ENCODE measurements at places on chromosomes 11 and 22.

DNA sequence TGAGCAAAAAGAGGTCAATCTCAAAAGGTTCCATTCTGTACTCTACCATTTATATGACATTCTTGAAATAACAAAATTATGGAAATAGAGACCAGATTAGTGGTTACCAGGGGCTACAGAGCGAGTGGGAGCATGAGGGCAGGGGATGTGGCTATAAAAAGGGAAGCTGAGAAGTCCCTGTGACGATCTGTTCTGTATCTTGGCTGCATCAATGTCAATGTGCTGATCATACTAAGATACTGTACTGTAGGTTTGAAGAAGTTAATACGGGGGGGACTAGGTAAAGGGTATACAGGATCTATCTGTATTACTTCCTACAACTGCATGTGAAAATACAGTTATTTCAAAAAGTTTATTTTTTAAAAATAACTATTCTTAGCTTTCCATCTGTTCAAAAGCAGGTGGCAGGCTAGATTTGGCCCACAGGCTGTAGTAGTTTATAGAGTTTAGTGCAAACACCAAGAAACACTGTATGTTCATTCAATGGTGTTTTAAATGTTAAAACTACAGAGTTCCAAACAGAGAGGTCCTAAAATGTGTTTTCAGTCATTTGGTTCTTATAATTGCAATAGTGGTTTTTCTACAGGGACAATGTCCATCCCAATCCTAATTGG lies 78.2 kb downstream of the SMCO4 start:
- no peak for DNase-seq

GRCh38 chr11:115929618-115930129 lies 425.5 kb upstream of the CADM1 start:
- no peak for DNase-seq

GRCh38 chr22:49771266-49772065 lies 56.2 kb downstream of the BRD1 start:
- DNase-seq, result no peak

- no peak for DNase-seq
These were observed 327 bp upstream of the MED17 start for GRCh38 chr11:93783765-93784144.

DNA sequence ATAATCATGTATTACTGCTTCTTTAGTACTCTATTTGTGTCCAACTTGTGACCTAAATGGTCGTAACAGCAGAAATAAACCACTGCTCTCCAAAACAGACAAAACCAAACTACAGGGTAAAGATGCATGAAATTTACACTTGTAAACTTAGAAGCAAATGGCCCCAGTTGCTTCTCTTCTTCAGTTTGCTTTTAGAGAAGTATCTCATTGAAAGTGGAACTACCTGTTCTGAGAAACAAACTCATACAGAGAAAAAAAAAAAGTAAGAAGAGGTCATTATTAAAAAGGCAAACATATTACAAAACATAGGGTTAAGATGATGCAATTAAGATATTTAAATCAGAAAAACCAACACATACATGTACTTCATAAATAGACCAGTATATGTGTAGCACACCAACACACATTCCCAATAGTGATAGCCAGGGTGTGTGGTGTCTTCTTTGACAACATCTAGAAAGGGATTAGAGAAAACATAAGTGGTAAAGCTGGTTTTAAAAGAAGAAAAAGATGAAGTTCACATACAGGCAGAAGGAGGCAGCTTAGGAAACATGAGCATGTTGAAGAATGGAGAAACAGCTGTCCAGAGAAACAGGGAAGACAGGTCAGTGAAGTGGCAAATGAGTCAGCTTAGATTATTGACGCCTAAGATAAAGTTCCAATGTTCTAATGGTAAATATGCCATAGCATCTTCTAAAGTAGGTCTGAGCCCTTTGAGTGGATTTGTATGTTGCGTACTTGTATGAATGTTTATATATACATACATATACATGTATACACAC lies 844.7 kb upstream of the CCDC90B start:
- no peak for DNase-seq

GRCh38 chr11:47498584-47499152 lies 49.7 kb upstream of the RAPSN start:
- no peak for DNase-seq

GRCh38 chr11:30762188-30762587 lies 176.0 kb upstream of the MPPED2 start:
- DNase-seq, result no peak

GRCh38 chr11:60840470-60841430 lies 1.2 kb upstream of the CCDC86 start:
- DNase-seq, result no peak

- DNase-seq, result no peak
These were observed 47.7 kb upstream of the GAB2 start for GRCh38 chr11:78465169-78465942.

DNA sequence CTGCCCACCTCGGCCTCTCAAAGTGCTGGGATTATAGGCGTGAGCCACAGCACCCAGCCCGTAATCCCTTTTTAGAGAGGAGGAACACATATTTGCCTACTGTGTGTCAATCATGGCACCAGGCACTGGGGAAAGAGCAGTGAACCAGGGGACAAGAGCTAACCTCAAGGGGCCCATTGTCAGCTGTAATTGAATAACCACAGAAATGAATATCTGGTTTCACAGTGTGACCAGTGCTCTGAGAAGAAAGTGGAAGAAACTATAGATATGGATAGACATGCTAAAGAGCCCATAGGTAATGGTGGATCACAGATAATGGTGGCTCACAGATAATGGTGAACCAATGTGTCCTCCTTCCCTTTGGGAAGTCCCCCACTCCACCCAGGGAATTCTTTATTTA lies 8.6 kb upstream of the KCTD14 start:
- DNase-seq, result no peak

DNA sequence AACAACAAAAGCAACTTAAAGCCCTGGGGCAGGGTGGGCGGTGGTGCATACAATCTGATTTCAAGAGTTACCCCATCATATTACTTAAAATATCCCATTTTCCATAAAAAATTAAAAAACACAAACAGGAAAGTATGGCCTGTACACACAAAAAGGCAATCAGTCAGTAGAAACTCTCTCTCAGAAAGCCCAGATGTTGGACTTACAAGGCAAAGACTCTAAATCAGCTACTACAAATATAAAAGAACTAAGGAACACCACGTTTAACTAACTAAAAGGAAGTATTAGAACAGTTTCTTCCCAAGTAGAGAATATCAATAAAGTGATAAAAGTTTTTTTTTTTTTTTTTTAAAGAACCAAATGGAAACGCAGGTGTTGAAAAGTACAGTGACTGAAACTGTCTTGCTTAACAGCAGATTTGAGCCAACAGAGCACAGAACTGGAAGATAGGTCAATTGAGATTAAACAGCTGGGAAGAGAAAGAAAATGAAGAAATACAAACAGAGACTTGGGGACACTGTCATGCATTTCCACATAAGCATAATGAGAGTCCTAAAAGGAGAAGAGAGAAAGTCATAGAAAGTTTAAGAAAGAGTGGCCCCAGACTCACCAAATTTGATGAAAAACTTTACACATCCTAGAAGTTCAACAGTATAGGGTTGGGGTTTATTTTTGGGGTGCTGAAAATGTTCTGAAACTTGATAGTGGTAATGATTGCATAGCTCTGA lies 8.6 kb downstream of the SC5D start:
- DNase-seq, result no peak

- DNase-seq, result no peak
These were observed 1.3 kb downstream of the OR52D1 start for GRCh38 chr11:5489576-5490357.

DNA sequence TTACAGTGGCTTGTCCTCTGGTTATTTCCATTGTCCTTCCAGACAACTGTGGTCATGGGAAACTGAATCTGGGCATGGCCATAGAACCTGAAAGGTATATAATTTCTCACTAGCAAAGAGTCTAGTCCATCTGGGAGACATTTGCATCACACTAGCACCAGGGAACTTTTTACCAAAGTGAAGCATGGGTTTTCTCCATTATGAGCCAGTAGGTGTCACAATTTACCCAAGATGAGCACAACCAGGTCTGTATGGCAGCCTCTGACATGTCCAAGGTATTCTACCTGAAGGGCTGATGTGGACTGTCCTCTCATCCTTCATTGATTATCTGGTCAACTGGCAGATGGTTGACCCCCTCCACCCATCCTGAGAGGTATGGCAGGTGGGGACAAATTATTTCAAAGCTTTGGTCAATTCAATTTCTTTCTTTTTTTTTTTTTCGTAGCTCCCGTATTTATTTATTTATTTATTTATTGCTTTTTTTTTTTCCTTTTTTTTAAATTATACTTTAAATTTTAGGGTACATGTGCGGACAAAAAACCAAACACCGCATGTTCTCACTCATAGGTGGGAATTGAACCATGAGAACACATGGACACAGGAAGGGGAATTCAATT lies 425.9 kb downstream of the TMEM135 start:
- no peak for DNase-seq

DNA sequence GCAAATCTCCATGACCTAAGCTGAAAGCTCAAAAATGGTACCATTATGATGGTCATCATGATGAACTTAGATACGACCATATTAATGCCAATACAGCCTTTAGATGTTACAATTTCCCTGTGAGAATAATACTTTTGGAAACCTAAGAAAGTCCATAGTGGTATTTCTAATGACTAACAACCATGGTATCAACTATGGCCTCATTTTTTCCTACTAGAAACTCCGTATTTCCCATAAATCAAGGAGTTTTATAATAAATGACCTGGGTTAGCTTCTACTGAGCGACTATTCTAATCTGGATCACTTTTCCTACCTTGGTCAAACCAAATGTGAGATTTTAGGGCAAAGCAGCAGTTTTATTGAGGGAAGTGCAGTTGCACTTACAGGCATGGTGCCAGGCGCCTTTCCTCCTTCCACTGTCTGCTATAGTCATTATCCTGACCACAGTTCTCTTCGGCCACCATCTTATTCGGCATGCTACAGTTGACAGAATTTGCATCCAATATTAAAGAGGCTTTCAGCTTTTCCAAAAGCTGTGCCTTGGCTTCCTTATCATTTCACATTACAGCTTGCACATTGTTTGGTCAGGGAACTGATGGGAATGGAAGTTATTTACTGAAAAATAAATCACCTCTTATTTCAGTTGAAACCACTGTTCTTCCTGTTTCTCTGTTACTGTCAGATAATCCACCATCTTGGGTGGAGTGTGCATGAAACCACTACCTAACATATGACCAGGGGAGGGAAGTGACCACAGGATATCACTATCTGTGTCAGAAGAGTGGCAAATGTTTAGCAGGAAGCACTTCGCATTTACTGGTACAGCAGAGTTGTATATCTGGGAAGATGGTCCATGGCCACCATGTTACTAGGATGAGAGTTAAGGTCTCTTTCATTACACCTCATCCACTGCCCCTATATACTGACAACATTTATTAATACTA lies 74.5 kb upstream of the PICALM start:
- DNase-seq, result no peak

GRCh38 chr11:9672288-9672916 lies 8.5 kb downstream of the SWAP70 start:
- DNase-seq, result no peak

- DNase-seq, result no peak
These were observed 2.9 kb upstream of the FBLN1 start for GRCh38 chr22:45499746-45500145.

DNA sequence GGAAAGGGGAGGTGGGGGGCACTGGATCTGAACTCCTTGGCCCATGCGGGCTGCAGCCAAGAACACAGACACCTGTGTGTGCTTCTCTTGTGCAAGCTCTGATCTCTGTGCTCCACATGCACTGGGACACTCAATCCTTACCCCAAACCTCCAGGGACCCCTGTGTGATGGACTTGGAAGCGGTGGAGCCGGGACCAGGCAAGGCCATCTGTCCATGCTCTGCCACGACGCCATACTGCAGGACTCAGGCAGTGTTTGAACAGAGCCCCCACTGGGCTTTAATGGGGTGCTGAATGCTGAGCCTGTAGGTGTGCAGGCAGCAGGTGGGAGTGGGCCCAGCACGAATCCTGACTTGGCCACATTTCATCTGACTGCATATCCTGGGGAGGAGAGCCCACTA lies 23.4 kb downstream of the PPM1F start:
- DNase-seq, result no peak

DNA sequence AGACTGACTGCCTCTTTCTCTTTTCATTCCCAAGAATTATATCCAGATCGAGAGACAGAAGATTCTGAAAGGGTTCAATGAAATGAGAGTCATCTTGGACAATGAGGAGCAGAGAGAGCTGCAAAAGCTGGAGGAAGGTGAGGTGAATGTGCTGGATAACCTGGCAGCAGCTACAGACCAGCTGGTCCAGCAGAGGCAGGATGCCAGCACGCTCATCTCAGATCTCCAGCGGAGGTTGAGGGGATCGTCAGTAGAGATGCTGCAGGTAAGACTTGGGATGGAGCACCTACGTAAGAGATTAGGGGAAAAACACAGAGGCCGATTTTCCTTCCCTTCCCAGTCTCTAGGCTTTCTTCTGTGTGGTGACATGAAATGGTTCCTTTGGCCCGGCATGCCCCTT lies 8.7 kb downstream of the TRIM22 start:
- no peak for DNase-seq
